Endothelial cell (in vitro differentiated cells): ENCODE measurements at places on chromosomes 5 and 9. TPM values are rescaled to one million over a fixed set of nuclear protein-coding genes. Genes with fewer than 3 reads are reported as not detected.

GRCh38 chr9:137242269-137243203, 1.4 kb downstream of the TUBB4B start:
- DNase-seq: no peak

DNA sequence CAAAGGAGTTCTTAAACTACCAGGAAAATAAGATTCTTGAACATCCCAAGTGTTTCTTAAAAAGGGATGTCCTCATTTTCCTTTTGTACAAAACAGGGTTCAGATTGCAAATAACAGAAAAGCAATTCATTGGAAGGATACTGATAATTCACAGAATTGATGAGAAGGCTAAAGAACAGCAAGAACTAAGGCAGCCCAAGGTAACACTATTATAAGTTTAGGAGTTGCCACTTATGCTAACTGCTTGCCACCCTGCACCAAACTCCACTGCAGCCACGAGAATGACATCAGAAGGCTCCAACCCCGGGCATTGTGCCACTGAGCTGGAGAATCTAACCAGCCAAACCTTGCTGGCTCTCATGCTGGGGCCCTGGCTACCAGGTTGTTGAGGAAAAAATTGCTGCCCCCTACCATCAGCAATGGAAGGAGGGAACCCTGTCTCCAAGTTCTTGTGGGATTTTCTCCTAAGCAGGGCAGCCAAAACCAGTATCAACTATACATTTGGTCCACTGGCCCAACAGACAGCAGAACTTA, 123.4 kb downstream of the ARL15 start:
- no peak for DNase-seq

The PCDHGA9 gene
- total RNA-seq: 3.1 TPM

The SH3PXD2B gene
- 74.1 TPM for total RNA-seq

- no peak for DNase-seq
Measured at GRCh38 chr5:109650493-109650892, 39.2 kb upstream of the MAN2A1 start.

The ADAMTS13 gene
- 9.1 TPM for total RNA-seq
